ENCODE measurements at places on chromosomes 13 and 19.

DNA sequence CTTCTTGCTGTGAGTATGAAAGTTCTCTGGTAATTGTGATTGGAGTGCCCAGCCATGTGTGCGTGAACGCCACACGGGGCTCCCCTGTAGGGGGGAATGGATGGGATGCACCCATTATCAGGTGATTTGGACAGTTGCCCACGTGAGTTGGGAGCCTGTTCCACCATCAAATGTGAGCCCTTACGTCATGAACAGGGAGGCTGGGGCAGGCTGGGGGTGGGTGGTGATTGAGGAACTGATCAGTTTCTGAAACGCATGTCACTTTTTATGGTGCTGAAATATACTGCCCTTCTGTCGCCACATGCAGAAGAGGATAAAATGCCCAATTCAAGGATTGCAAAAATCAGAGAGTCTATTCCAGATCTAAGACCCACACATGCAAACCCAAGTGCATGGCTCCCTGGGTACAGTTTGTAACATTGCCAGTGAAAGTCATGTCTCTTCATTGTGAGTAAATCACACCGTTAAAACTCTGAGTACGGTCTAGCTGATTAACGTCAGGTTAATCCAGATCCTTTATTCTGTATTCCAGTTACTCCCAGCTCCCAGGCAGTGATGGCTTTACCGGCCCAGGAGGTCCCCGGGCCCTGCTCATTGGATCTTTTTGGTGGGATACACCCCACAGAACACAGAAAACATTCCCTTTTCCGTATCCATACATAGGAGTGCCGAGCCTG lies 90.2 kb downstream of the RAB20 start:
- ATAC-seq: no peak

GRCh38 chr13:97276862-97277269 lies 54.7 kb downstream of the MBNL2 start:
- ATAC-seq: peak; percentile 81

GRCh38 chr19:44737238-44738071 lies 11.1 kb upstream of the BCL3 start:
- peak; percentile 39 for ATAC-seq

- no peak for ATAC-seq
These were observed 202.1 kb upstream of the GPR12 start for GRCh38 chr13:26962671-26963070.

- no peak for ATAC-seq
These were observed 45.4 kb downstream of the TPT1 start for GRCh38 chr13:45295536-45295935.

DNA sequence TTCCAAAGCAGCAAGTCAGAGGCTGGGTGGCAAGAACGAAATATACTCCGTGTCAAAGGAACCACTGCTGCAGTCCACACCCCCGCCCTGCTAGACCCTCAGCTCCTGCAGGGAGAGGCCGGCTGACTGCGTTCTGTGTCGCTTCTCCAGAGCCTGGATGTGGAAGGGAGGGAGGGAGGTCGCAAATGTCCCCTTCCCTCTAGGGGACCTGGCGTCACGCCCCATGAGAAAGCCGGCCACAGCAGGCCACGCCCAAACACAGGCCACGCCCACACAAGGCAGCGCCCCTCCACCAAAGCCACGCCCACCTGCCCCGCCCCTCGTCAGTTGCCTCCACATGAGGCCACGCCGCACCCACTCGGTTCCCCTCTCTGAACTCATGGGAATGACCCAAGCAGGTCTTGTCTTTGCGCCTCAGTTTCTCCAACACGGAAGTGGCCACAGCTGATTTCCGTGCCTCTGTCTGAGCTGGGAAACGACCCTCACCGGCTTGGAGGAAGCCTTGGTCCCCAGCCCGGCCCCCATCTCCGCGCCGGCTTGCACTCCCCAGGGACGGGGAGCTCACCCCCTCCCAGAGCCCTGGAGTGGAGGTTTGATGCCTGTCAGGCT lies 38.4 kb upstream of the TCF3 start:
- ATAC-seq: peak; percentile 52

DNA sequence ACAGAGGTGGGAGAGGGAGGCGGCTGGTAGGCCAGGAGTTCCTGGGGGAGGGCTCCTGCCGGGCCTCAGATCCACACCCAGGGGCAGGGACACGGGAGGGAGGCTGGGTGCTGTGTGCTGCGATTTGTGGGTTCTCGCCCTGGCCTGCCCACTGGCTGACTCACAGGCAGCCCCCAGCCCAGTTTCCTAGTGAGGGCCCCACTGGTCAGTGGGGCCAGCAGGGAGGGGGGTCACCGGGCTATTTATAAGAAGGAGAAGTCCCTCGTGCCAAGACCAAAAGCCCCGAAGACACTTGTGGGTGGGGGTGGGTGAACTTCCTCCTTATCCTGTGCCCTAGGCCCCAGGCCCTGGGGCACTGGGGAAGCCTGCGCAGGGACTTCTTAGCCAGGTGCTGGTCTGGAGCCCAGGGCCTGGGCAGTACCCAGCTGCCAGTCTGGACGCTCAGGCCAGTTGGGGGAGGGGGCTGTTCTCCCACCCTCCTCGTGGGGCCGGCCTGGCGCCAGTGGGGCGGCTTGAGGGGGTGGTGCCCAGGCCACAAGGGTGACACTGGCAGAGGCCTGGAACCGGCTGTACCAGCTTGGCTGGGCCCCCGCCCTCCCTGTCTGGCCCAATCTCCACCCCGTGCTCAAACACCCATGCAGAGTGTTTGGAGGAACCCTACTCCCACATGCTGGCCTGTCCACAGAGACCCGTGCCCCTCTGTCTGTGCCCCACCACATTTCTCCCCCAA lies 5.0 kb upstream of the JUNB start:
- no peak for ATAC-seq

DNA sequence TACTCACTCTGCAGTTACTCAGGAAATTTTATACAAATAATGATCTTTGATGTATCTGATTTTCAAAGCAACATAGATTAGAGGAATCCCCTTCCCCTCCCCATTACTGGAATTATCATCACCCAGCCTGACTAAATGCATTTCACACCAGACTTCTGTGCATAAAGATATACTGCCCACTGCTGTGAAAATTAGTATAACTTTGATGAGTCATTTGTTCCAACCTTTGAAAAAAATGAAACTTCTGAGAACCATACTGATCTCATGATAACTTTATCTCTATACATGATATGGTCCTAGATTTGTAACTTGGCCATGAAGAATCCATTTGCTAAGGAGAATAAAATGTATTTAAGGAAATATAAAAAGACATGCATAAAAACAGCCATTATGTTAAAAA lies 63.9 kb downstream of the GPC6 start:
- peak; percentile 48 for ATAC-seq

- ATAC-seq: no peak
These were observed 186.7 kb downstream of the COL4A1 start for GRCh38 chr13:110119935-110120905.

DNA sequence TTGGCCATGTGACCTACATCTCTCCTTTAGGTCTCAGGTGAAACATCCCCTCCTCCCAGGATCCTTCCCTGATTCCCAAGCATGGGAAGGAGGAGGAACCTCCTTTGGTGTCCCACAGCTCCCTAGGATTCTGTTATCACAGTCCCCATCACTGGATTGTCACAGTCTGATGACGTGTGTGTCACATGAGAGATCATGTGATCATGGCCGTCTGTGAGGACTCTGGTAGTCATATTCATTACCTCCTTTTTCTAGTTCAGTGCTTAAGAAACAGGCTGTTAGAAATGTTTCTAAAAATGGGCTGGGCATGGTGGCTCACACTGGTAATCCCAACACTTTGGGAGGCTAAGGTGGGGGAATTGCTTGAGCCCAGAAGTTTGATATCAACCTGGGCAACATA lies 3.0 kb downstream of the DHX34 start:
- ATAC-seq: no peak

GRCh38 chr13:63948045-63948444 lies 2532.4 kb upstream of the PCDH20 start:
- ATAC-seq: no peak

DNA sequence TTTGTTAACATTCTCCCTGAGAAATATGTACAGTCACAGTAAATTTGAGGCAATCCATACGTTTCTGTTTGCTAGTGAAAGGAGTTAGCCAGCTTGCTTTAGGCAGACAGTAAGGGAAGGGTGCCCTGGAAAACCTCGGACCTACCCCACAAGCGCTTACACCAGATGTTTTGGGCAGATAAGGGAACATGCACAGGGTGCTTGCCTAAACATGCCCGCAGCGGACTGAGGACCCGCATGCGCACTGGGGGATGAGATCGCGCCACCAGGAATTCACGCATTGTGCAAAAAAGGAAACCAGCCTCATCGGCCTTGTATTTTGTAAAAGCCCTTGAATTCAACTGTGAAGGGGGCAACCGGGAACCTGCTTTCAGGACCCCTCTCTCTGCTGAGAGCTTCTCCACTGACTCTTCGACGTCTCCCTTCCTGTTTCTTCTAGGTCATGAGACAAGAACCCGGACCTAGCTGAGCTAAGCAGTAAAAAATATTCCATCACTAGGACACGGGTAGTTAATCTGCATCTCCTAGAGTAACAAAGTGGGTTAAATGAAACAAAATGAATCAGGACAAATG lies 1399.2 kb upstream of the ATXN8OS start:
- ATAC-seq: no peak

DNA sequence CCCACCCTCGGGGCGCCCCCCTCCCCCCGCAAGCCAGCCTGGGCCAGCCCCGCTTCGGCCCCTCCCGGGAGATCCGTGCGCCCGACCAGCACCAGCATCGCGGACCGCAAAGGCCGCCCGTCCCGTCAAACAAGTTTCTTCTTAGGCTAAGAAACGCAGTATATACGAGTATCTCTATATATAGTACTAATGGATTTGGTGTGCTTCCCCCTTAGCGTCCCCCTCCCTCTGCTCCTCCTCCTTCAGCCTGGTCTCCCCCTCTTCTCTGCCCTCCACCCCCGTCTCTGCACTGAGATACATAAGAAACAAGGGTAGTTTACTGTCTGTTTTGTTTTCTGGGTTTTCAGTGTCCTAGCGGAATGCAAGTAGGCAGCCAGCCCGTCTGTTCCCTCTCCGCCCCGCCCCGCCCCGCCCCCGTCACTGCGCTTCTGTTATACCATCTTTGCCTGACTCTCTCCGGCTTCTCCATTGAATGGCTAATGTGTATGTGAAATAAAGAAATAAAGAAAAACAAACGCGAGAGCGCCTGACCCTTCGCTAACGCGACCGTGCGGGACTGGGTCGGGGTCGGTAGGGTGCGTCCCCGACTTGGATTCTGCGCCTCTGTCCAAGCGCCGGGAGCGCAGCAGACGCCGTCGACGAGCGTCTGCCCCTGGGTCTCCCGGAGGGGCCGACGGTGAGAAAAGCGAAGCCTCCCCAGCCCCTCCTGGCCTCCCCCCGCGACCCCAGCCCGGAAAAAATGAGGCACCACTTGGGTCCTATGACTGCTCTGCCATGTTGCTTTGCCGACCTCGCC lies 4.2 kb downstream of the LYL1 start:
- no peak for ATAC-seq

- no peak for ATAC-seq
These were observed 1730.1 kb downstream of the EFNB2 start for GRCh38 chr13:104805346-104805745.

- ATAC-seq: peak; percentile 60
These were observed 44.2 kb downstream of the WASF3 start for GRCh38 chr13:26601669-26602068.

GRCh38 chr13:20997301-20998161 lies 63.9 kb downstream of the LATS2 start:
- no peak for ATAC-seq

- ATAC-seq: no peak
These were observed 72.9 kb downstream of the FGF14 start for GRCh38 chr13:102328909-102329308.

DNA sequence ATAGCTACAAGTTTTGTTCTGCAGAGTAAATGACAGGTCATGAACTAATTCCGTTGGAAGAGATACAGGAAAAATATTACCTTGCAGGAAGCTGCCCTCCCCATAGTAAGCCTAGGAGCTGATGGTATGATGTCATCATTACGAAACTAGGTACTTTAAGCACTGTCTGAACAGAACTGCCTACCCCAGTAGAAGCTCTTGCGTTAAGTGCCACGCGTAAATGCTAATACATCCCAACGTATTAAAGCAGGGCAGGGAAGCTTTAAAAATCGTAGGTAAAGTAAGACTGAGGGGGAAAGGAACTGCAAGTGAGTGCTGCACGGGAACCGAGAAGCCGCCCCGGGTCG lies 572 bp downstream of the UGGT2 start:
- ATAC-seq: no peak

GRCh38 chr13:80574113-80574850 lies 233.4 kb upstream of the SPRY2 start:
- no peak for ATAC-seq

DNA sequence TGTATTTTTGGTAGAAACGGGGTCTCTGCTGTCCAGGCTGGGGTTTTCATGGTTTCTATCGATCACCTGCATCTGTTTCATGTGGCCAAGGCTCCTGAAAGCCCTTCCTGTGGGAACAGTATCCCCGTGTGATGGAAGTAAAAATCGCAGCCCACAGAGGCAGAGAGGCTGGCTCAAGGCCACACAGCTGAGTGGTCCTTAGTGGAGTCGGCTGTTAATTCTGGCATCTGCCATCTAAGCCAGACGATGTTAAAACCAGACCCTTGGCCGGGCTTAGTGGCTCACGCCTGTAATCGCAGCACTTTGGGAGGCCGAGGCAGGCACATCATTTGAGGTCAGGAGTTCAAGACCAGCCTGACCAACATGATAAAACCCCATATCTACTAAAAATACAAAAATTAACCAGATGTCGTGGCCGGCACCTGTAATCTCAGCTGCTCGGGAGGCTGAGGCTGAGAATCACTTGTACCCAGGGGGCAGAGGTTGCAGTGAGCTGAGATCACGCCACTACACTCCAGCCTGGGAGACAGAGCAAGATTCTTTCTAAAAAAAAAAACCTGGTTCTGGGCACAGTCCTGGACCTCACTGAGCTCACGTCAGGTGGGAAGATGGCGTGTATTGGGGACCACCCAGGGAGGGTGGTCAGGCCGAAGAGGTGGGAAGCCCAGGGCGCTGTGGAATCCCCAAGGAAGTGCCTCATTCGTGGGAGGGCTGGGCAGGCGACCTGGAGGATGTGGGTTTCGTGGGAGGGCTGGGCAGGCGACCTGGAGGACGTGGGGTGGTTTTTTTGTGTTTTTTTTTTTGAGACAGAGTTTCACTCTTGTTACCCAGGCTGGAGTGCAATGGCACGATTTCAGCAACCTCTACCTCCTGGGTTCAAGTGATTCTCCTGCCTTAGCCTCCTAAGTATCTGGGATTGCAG lies 18.5 kb upstream of the MISP start:
- no peak for ATAC-seq

DNA sequence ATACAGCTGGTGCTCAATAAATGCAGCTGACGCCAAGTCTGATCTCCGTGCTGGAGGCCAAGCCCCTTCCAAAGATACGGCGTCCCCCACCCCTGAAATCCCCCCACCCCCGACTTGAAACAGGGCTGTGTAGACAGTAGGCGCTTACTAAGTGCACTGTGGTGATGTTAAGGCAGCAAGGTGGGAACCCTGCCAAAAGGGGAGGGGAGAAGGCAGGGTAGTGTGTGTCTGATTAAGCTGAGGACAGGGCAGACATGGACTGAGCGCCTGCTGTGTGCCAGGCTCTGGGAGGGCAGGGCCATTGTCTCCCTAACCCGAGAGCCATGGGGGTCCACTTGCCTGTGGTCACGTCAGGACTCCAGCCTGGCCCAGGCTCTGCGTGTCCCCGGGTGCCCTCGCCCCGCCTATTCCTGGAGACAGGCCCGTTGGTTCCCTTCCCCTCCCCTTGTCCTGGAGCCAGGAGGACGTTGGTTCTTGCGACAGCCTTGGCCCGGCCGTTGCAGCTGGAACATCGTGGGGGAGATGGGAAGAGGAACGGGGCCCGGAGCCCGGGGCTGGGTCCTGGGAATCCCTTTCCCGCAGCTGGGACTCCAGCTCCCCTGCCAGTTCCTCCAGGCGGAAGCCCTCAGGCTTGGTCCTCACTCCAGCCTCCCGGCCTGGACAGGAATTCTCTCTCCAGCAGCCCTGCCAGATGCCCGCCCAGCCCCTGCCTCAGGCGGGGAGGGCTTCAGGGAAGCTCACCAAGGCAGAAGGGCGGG lies 1.7 kb upstream of the ELANE start:
- ATAC-seq: no peak

Measured in activated T-helper 17 cell treated with anti-CD3 and anti-CD28 coated beads, Interleukin-2, amount 50 U/mL, for 72 hours (primary cell).